Heart right ventricle (tissue), 16 donors: ENCODE measurements at places on chromosomes 5 and 9. TPM values are rescaled to one million over a fixed set of nuclear protein-coding genes. Genes with fewer than 3 reads are reported as not detected.

IL9 gene
- not detected for total RNA-seq

- H3K36me3 ChIP-seq = no peaks in the 10 kb centered on the region
- H3K27me3 ChIP-seq = no peaks in the 10 kb centered on the region
- H3K27ac ChIP-seq = no peak overlapping the region
Measured at GRCh38 chr5:148734518-148734917, 80.2 kb upstream of the HTR4 start.

- H3K27ac ChIP-seq = no peak overlapping the region
- DNase-seq = no peak
- no peaks in the 10 kb centered on the region for H3K36me3 ChIP-seq
- H3K27me3 ChIP-seq = peaks cover 31% of the 10 kb centered on the region
- H3K4me3 ChIP-seq = no peak overlapping the region
Measured at GRCh38 chr9:36935768-36936497, 98.1 kb downstream of the PAX5 start.

DNA sequence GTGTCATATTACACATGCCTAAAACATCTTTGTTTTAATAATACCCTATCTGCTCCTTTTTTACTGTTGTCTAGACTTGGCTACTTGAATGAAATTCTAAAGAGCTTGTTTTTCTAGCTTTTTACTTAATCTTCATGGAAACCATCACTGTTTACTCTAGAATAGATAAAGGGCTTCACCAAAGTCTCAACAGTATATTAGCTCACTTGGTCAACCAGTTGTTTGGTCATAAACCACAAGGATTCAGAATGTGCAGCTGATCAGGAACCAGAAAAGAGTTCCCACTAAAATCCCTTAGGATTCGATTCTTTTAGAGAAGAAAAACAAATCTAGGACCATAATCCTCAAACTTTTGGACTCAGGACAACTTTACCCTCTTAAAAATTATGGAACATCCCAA is 38.0 kb downstream of the CDO1 start:
- H3K27me3 ChIP-seq = no peaks in the 10 kb centered on the region
- no peak for DNase-seq
- H3K27ac ChIP-seq = peak overlapping the region; percentile 40
- no peak overlapping the region for H3K4me3 ChIP-seq

- H3K36me3 ChIP-seq = no peaks in the 10 kb centered on the region
- no peak overlapping the region for H3K4me3 ChIP-seq
- peaks cover 23% of the 10 kb centered on the region for H3K4me1 ChIP-seq
- no peaks in the 10 kb centered on the region for H3K27me3 ChIP-seq
- no peak overlapping the region for H3K27ac ChIP-seq
- no peak for DNase-seq
Measured at GRCh38 chr9:134891053-134891452, 10.4 kb downstream of the FCN2 start.

DNA sequence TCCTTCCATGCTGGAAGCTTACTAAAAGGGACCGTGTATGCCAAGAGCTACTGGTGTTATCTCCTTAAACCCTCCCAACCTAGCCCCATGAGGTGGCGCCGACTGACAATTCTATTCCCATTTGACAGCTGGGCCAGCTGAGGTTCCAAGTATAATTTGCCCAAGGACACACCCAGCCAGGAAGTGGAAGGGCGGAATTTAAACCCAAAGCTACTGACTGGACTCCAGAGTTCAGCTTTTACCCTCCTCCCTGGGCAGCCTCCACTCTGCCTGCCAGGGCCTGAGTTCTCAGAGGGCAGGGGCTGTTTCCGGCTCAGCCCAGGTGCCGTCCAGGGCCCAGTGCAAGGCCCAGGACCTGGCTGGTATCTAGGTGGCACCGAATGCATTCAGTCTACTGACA is 71.8 kb downstream of the C9orf50 start:
- H3K27ac ChIP-seq = peak overlapping the region; percentile 90
- peak overlapping the region; percentile 62 for H3K4me3 ChIP-seq
- H3K36me3 ChIP-seq = no peaks in the 10 kb centered on the region
- H3K4me1 ChIP-seq = peaks cover 30% of the 10 kb centered on the region
